ENCODE measurements at places on chromosomes 11 and 22. TPM values are rescaled to one million over a fixed set of nuclear protein-coding genes. Genes with fewer than 3 reads are reported as not detected.

Gene USP2
- polyA plus RNA-seq, result 0.21 TPM

DNA sequence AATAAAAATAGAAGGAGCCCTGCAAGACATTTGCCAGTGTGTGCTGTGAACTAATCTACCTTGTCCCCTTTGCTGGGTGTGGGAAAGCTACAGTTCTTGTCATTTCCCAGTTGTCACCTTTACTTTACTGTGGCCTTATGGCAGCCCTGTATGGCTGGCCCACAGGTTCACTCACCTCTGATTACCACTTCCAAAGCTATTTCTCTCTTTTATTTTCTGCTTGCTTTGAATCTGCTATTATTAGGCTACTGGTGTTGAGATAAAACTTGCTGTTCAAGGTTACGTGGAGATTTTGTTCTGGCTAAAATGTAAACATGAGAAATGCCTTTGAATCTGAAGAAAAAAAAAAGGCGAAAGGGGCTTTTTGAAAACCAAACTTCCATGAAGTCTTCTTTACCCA, 9.6 kb upstream of the CABP2 start:
- H3K4me3 ChIP-seq, result no peak overlapping the region
- no peak for DNase-seq
- no peaks in the 10 kb centered on the region for H3K27me3 ChIP-seq
- H3K36me3 ChIP-seq, result no peaks in the 10 kb centered on the region
- H3K4me1 ChIP-seq, result no peaks in the 10 kb centered on the region

GRCh38 chr11:133711545-133711944, 133.8 kb downstream of the SPATA19 start:
- no peak overlapping the region for H3K4me3 ChIP-seq
- no peaks in the 10 kb centered on the region for H3K4me1 ChIP-seq
- H3K27me3 ChIP-seq, result no peaks in the 10 kb centered on the region
- no peak overlapping the region for H3K27ac ChIP-seq

DNA sequence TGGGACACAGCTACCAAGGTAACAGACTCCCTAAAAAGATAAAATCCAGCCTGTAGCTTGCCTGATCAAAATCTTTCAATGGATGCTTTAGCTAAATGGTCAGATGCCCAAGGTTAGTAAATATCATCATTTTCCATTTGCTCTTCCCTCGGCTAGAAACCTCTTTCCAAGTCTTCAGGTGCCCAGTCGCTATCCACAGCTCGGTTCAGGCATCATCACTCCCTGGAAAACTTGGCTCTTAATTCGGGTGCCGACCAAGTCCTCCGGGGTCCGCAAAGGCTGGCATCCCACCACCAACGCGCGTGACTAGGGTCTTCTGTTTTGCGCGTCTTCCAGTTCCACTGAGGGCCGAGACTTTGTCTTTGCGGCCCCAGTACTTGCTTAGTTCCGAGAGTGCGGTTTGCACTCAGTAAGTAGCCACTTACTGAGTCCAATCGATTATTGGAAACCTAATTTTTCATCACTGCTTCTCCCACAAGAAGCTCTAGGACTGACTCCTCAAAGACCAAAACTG, 44.3 kb downstream of the OR4D9 start:
- H3K4me3 ChIP-seq, result peak overlapping the region; percentile 79
- peaks cover 6% of the 10 kb centered on the region for H3K4me1 ChIP-seq
- H3K27ac ChIP-seq, result peak overlapping the region; percentile 60
- H3K36me3 ChIP-seq, result no peaks in the 10 kb centered on the region

GRCh38 chr11:46684367-46684766, 16.1 kb downstream of the ARHGAP1 start:
- H3K4me1 ChIP-seq, result no peaks in the 10 kb centered on the region
- peaks cover 28% of the 10 kb centered on the region for H3K36me3 ChIP-seq
- H3K4me3 ChIP-seq, result no peak overlapping the region
- DNase-seq, result no peak
- H3K27ac ChIP-seq, result no peak overlapping the region

DNA sequence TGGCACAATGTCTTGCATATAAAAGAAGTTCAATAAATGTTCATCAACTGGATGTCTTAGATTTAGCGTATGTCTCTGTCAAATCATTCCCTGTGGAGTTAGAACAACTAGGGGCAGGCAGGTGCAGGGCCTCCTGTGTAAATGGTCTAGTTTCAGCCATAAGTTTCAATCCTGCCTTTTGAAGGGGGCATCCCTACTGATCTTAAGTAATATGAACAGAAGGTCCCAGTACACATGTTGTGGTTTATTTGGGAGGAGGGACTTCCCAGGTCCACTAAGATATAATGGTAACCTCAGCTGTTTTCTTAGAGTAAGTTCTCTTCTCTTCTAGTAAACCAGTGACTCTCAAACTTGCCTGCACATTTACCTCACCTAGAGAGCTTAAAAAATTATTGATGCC, 19.8 kb downstream of the TTC12 start:
- DNase-seq, result no peak
- no peaks in the 10 kb centered on the region for H3K4me1 ChIP-seq
- H3K36me3 ChIP-seq, result no peaks in the 10 kb centered on the region

- peaks cover 2% of the 10 kb centered on the region for H3K4me1 ChIP-seq
- H3K36me3 ChIP-seq, result no peaks in the 10 kb centered on the region
- no peak for DNase-seq
- H3K4me3 ChIP-seq, result no peak overlapping the region
- H3K27ac ChIP-seq, result no peak overlapping the region
These were observed 27.3 kb downstream of the SCGB1A1 start for GRCh38 chr11:62446091-62446490.

DNA sequence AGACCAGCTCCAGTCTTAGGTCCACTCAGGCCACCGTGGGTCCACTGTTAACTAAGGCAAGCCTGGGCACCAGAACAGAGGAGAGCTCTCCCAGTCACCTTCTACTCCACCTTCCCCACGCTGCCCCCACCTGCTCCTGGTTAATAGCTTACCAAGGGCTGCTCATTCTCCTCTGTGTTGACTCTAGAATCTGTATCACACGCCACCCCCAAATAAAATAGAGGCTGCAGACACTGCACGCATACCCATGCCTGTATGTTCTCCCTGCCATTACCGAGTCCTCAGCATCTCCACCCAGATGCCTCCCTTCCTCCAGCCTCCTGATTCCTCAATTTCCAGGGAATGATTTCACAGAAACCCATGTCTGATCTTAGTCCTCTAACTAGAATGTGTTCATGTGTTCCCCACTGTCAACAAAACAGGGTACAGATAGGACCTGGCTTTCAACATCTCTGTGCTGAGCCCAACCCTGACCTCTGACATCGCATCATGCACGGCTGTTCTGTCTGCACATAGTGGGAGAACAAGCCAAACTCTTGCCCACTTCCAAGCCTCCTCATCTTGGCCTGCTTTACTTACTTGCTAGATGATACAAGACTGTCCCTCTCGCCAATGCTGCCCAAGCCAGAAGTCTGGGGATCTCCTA, 49.8 kb downstream of the SMCO4 start:
- no peak for DNase-seq
- H3K4me3 ChIP-seq, result no peak overlapping the region
- no peaks in the 10 kb centered on the region for H3K27me3 ChIP-seq

GRCh38 chr11:20964985-20965384, 295.6 kb downstream of the NELL1 start:
- H3K27me3 ChIP-seq, result no peaks in the 10 kb centered on the region
- no peak overlapping the region for H3K4me3 ChIP-seq

Gene HEPACAM
- polyA plus RNA-seq, result 0.03 TPM

DNA sequence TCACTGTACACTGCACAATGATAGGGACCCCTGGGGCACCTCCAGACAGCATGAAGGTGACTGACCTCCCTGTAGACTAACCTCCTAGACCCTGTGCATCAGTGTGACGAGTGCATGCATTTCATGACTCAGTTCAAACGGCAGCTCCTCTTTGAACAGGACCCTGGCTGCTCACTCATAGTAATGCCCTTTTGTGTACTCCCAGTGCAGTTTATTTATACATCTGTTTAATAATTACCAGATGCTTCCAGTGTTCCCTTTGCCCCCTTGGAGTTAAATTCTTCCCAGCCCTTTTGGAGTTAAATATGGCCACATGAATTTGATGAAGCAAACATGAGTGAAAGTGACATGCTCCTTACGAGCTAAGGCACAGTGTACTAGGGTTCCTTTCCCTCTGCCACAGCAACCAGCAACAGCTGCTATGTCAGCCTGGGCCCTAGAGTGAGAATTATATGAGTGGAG, 72.4 kb downstream of the PANX1 start:
- H3K4me1 ChIP-seq, result no peaks in the 10 kb centered on the region
- no peaks in the 10 kb centered on the region for H3K36me3 ChIP-seq
- no peak overlapping the region for H3K27ac ChIP-seq
- DNase-seq, result no peak
- no peak overlapping the region for H3K4me3 ChIP-seq

DNA sequence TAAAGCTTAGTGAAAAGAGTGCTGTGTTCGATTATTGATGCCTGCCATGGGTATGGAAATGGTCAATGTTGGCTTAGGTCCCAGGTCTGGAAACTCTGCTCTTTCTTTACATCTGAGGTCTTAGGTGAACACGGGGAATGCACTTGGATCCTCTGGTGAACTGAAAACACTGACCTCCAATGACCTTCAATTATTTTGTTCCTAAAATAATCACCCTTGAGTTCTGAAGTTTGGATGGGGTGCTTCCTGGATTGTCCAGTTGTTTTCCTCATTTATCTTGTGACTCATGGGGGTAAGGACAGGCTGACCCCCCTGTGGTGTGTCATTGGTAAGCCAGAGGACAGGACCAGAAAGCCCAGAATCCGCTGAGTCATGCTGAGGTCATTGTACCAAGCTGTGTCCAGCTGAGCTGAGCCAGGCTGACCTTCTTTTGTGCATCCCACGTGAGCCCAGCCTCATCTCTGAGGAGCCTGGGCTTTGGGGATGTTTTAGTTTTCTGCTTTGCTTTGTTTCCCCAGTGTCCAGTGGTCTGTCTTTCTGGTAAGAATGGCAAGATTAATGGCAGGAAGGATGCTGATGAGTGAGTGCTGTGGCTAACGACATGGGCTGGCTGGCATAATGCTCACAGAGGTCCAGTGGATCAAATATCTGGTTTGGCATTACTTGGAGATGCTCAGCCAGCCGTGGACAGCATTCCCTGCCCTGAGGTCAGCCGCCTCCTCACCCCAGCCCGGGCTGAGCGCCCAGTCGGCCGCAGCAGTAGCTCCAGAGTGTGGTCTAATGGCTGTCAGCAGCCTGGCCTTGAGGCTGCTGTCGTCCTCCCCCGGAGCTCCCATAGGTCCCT, 35.6 kb downstream of the AMPD3 start:
- peak; percentile 89 for DNase-seq
- H3K36me3 ChIP-seq, result no peaks in the 10 kb centered on the region
- no peaks in the 10 kb centered on the region for H3K27me3 ChIP-seq
- peaks cover 17% of the 10 kb centered on the region for H3K4me1 ChIP-seq
- peak overlapping the region; percentile 65 for H3K27ac ChIP-seq

DNA sequence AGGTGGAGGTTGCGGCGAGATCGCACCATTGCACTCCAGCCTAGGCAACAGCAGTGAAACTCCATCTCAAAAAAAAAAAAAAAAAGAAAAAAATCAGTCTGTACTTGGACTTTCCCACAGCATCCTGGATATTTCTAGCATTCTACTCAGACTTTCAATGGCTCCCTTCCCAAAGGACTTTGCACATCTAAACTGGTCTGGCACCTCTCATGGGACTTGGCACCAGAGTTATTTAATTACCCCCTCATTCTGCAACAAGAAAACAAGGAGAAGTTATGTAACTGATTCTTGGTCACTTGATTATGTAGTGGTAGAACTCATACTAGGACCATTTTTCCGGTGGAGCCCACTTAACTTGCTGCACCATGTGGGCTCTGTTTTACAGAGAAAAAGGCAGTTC, 519.5 kb downstream of the OPCML start:
- no peak overlapping the region for H3K27ac ChIP-seq
- H3K27me3 ChIP-seq, result no peaks in the 10 kb centered on the region
- H3K4me3 ChIP-seq, result no peak overlapping the region
- no peak for DNase-seq
- H3K4me1 ChIP-seq, result no peaks in the 10 kb centered on the region

GRCh38 chr11:68976563-68976962, 4.2 kb downstream of the MRGPRD start:
- no peak for DNase-seq
- no peaks in the 10 kb centered on the region for H3K27me3 ChIP-seq
- H3K36me3 ChIP-seq, result no peaks in the 10 kb centered on the region
- H3K27ac ChIP-seq, result no peak overlapping the region
- H3K4me1 ChIP-seq, result no peaks in the 10 kb centered on the region

GRCh38 chr11:122344215-122344614, 228.2 kb upstream of the BLID start:
- H3K4me3 ChIP-seq, result no peak overlapping the region
- DNase-seq, result peak; percentile 8
- H3K27me3 ChIP-seq, result no peaks in the 10 kb centered on the region
- H3K4me1 ChIP-seq, result no peaks in the 10 kb centered on the region

Gene C11orf42
- polyA plus RNA-seq, result not detected

DNA sequence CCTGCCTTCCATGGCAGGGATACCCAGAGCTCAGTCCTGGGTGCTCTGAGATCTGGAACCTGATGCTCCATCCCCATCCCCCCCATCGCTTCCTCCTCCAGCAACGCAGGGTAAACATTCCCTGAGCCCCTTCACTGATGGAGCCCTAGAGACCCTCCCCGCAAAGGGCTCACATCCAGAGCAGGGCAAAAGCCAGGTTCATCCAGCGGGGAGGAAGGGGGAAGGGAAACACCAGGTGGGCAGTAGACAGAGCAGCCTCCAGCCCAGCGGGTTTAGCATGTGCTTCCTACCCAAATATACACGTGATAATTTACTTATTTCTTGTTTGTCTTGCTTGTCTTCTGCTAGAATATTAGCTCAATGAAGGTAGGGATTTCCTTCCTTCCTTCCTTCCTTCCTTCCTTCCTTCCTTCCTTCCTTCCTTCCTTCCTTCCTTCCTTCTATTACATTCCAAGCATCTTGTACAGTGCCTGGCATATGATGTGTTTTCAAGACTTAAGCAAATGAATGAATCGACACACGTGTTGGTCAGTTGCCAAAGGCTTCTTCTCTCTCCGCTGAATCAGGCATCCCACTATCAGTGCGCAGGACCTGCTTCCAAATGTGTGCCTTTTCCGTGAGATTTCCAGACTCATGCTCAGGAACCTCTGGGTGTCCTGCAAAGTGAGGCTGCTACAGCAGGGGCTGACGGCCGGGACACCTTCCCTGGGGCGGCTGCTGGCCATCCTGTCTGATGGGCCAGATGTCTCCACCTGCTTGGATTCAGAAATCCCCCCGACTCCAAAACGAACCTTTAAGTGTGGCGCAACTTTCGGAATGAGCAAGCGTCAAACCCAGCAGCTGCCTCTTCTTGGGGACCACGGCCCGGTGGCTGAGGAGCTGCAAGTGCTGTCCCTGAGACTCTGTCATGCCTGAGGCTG, 955.1 kb downstream of the BRD1 start:
- no peaks in the 10 kb centered on the region for H3K36me3 ChIP-seq
- DNase-seq, result no peak
- H3K4me1 ChIP-seq, result no peaks in the 10 kb centered on the region
- H3K4me3 ChIP-seq, result no peak overlapping the region
- no peaks in the 10 kb centered on the region for H3K27me3 ChIP-seq
- H3K27ac ChIP-seq, result no peak overlapping the region

- DNase-seq, result no peak
- peaks cover 9% of the 10 kb centered on the region for H3K4me1 ChIP-seq
- no peak overlapping the region for H3K27ac ChIP-seq
These were observed 663 bp upstream of the LARGE2 start for GRCh38 chr11:45921561-45922424.
